ENCODE measurements at places on chromosomes 5 and 9. TPM values are rescaled to one million over a fixed set of nuclear protein-coding genes. Genes with fewer than 3 reads are reported as not detected.

- H3K4me1 ChIP-seq, result no peaks in the 10 kb centered on the region
- H3K27me3 ChIP-seq, result no peaks in the 10 kb centered on the region
- no peak overlapping the region for H3K4me3 ChIP-seq
- DNase-seq, result no peak
- no peaks in the 10 kb centered on the region for H3K36me3 ChIP-seq
Observed at GRCh38 chr9:37446401-37446800, 18.8 kb downstream of the ZBTB5 start.

- no peaks in the 10 kb centered on the region for H3K4me1 ChIP-seq
- no peak overlapping the region for H3K4me3 ChIP-seq
- no peak overlapping the region for H3K27ac ChIP-seq
Observed at GRCh38 chr5:109706095-109706494, 16.4 kb downstream of the MAN2A1 start.

GRCh38 chr5:78964889-78965288 lies 20.2 kb downstream of the ARSB start:
- no peak overlapping the region for H3K27ac ChIP-seq
- no peak for DNase-seq
- H3K4me3 ChIP-seq, result no peak overlapping the region
- H3K27me3 ChIP-seq, result no peaks in the 10 kb centered on the region
- peaks cover 18% of the 10 kb centered on the region for H3K36me3 ChIP-seq

DNA sequence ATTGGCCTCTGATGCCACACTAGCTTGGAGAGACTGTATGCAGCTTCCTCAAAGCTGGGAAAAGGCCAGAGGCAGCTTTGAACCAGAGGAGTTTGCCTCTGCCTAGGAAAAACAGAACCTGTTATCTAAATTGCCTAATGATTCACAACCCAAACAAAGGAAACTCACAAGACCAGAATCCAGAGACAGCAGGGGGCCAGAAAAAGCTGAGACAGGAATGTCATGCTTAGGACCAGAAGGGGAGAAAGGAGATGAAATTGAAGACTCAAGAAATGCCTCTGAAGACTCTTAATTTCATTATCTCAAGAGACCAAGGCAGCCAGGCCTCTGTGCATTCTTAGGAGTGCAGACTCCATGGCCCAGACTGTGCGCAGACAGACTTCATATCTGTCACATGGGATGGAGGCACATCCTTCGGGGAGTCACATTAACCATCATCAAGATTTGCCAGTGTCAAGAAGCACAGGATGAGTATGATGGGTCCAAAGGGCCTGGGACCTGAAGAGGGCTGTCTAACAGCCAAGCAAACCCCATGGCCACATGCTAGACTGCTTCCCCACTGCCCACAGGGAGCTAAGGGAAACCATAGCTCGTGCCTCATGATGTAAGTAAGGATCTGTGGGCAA lies 57.3 kb downstream of the ARSB start:
- no peak for DNase-seq
- H3K4me1 ChIP-seq, result no peaks in the 10 kb centered on the region
- no peaks in the 10 kb centered on the region for H3K27me3 ChIP-seq
- H3K27ac ChIP-seq, result no peak overlapping the region
- H3K36me3 ChIP-seq, result no peaks in the 10 kb centered on the region

DNA sequence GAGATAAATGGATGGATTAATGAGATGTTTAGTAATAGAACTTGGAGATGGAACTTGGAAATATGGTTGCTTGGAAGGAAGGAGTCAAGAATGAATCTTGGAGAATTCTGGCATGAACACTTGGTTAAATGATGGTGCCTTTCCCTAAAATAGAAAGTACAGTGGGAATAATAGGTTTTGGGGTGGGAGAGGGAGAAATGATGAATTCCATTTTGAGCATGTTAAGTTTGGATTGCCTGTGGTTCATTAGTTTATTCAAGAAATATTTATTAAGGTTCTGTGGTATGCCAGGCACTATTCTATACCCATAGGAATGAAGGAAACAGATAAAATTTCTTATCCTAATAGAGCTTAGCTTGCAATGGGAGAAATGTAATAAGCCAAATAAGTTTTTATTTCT lies 58.4 kb downstream of the PBX3 start:
- no peak for DNase-seq
- peaks cover 13% of the 10 kb centered on the region for H3K4me1 ChIP-seq
- H3K27me3 ChIP-seq, result no peaks in the 10 kb centered on the region
- no peaks in the 10 kb centered on the region for H3K36me3 ChIP-seq
- no peak overlapping the region for H3K4me3 ChIP-seq
- no peak overlapping the region for H3K27ac ChIP-seq

GRCh38 chr5:9537223-9538141 lies 8.4 kb downstream of the SEMA5A start:
- H3K4me1 ChIP-seq, result peaks cover 14% of the 10 kb centered on the region
- H3K36me3 ChIP-seq, result no peaks in the 10 kb centered on the region
- no peaks in the 10 kb centered on the region for H3K27me3 ChIP-seq
- H3K4me3 ChIP-seq, result no peak overlapping the region
- H3K27ac ChIP-seq, result no peak overlapping the region

DNA sequence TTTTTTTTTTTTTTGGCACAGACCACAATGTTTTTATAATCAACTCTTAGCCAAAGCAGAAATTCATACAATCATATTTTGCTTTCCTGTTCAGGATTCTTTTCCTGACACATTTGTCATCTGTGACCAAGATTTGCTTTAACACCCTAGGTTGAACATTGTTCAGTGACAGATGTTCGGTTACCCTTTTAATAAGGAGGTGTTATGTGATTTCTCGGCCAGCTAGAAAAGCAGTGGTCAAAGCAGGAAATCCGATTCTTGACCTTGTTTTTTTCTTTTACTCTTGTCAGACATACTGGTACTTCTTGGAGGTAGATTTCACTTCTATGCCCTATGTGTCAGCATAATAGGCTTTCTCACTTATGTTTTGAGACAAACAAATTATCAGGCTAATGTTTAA lies 335.3 kb upstream of the ACTBL2 start:
- H3K4me1 ChIP-seq, result no peaks in the 10 kb centered on the region
- H3K36me3 ChIP-seq, result no peaks in the 10 kb centered on the region
- H3K27ac ChIP-seq, result no peak overlapping the region

Gene PCDHAC2
- 3.6 TPM for total RNA-seq

Gene TPPP
- 5.1 TPM for total RNA-seq

Gene LCN9
- not detected for total RNA-seq

Gene TNFSF8
- total RNA-seq, result 2.0 TPM

Gene SNCAIP
- 4.6 TPM for total RNA-seq

Measured in tibial nerve (tissue), 4 donors.